T1000 (cell line): ENCODE measurements at places on chromosomes 11 and 22.

- DNase-seq = no peak
Observed at GRCh38 chr11:115496892-115497291, 7.3 kb downstream of the CADM1 start.

- DNase-seq = no peak
Observed at GRCh38 chr11:10108915-10109680, 184.9 kb downstream of the SBF2 start.

GRCh38 chr11:117259417-117259816 lies 26.9 kb downstream of the RNF214 start:
- DNase-seq = no peak

DNA sequence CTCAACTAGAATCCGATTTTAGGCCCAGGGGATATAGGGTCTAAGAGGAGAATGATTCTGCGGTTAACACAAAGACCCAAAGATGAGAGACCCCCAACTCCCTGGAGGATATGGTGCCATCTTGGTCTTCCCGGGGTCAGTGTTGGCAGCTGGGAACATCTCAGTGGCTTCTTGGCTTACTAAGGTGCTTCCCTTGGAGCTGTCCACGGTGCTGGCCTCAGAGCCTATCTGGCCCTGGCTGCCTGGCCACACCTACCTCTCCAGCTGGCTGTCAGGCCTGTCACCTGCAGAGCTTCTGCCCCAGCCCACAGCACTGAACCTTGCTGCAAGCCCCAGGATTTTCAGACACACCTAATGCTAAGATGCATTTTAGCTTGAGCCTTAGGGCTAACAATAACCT lies 70.7 kb upstream of the THY1 start:
- DNase-seq = no peak

- DNase-seq = peak; percentile 50
Observed at GRCh38 chr11:11028017-11028692, 170.3 kb upstream of the ZBED5 start.

GRCh38 chr11:128206461-128206860 lies 380.9 kb downstream of the ETS1 start:
- no peak for DNase-seq

- DNase-seq = no peak
Observed at GRCh38 chr11:75954039-75954438, 139.0 kb downstream of the UVRAG start.

- no peak for DNase-seq
Observed at GRCh38 chr22:21727768-21728167, 7.8 kb downstream of the YPEL1 start.

GRCh38 chr11:107014871-107015270 lies 3.4 kb downstream of the GUCY1A2 start:
- DNase-seq = no peak

DNA sequence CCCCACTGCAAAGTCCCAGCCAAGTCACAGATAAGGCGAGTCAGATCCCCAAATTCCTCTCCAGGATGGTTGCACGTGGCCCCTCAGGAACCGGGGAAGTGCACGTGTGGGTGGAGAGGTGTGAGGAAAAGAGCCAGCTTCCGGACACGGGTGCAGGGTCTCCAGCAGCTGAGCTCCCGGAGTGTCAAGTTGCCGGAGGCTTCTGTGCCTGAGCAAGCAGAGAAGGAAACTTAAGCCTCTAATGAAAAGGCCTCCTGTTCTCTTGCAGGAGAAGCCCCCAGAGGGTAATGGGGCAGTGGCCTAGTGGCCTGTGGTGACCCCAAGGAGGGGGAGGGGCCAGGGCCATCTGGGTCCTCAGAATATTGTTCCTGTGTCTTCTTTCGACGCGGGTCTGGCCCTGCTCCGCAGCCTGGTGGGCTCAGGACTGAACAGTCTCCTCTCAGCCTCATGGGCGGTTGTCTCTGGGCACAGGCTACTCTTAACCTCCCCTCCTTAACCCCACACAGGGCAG lies 147.9 kb downstream of the FEZ1 start:
- no peak for DNase-seq

DNA sequence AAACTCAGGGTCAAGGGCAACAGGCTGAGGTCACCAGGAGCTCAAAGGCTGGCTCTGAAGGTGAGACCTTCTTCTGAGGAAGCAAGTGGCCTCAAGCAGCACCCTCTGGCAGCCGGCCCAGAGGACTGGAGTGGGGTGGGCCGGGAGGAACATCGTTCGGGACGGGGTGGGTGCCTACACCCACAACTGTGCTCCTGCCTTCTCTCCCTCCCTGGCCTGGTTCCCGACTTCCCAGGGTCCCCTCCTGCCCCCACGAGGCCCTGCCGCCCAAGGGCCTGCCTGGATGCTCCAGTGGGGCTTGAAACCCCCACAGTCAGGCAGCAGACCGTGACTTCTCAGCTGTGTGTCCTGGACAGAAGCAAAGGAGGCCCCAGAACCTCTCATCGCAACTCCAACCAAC lies 195.7 kb downstream of the IGLL1 start:
- DNase-seq = no peak

DNA sequence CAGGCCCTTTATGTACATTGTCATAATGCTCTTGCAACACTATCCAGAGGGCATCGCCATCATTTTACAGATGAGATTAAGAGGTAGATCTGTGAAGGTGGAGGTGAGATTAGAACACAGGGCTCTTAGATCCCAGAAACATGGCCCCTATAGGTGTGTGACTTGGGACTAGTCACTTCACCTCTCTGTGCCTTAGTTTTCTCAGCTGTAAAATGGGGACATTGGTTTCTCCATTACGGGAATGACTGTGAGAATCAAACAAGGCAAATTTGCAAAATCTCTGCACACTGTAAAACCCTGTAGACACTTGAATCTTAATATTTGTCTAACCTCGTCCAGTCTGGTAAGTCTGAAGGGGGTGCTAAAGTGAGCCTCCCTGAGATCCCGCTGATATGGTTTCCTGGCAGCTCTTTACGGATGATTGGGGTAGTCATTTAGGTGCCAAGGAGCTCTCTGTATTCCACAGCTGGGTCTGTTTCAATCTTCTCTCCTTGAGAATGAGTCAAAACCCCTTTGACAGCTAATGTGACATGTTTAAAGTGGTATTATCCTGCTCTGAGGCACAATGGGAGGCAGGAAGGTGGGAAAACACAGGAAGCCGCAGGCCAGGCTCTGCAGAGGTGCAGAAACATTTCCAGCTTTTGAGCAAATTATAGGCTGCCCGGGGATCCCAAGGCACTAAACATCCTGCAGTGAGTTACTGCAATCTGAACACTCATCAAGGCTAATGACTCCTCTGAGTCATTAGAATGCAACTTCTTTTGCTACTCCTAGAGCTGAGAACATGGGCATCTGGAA lies 140.8 kb downstream of the CCDC81 start:
- peak; percentile 43 for DNase-seq

DNA sequence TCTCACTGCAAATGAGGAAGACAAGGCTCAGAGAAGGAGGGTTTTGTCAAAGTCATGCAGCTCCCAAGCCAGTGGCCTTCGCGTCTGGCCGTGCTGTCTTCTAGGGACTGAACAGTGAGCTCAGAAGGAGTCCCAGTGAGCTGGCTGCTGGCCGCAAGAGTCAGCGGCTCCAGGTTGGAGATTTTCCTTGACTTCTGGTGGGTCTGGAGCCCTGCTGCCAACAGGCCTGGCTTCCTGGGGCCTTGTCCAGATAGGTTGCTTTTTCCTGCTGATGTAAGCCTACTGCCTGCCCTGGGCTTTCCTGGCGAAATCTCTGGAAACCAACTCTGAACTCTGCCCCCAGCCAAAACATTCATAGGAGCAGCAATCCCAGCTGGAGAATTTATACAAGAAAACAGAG lies 272.7 kb upstream of the CADM1 start:
- DNase-seq = no peak

DNA sequence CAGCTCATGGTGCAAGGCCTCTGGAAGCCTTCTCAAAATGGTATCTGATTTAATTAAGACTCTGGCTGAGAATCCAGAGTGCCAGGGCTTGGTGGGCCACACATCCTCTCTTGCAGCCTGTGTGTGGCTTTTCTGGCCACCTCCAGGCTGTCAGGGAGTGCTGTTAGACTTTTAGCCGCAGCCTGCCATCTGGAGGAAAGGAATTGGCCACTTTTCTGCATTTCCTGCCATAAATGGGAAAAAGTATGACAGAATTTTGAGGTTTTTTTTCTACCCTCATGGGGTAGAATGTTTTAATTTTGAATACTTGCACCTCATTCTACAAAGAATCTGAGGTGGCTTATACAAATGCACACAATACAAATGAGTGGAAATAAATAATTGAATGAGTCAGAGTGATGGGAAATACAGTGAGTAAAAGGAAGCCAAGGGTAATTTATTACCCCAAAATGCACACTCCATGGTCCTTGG lies 218.4 kb downstream of the ADAMTS15 start:
- DNase-seq = no peak

DNA sequence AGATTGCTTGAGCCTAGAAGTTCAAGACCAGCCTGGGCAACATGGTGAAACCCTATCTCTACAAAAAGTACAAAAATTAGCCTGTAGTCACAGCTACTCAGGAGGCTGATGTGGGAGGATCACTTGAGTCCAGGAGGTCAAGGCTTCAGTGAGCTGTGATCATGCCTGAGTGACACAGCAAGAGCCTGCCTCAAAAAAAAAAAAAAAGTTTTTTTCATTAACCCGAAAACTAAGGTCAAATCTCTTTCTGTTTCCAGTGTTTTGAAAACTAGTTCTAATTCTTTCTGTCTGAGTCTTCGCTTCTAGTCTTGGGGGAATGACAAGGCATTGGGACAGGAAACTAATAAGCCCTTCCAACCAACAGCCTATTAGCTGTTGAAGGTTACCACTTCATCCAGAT lies 57.6 kb downstream of the LIF start:
- no peak for DNase-seq

GRCh38 chr11:119885067-119885466 lies 156.1 kb upstream of the NECTIN1 start:
- DNase-seq = no peak

DNA sequence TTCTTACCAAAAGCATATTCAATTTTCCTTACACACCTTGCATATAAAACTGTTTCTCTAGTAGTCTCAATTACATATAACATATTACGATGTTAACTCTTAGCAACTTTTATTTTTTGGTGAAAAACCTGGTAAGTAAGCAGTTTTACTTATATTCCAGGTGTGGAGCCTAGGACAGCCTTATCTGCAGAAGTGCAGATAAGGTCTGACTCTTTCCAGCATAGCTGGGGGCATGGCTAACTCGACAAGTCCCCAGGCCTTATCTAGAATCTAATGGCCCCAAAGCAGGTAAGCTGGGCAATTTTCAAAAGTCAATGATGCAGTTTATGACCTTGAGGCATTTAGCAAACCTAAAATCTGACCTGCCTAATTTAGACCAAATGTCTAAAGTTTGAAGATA lies 4.2 kb upstream of the C1QTNF6 start:
- no peak for DNase-seq

DNA sequence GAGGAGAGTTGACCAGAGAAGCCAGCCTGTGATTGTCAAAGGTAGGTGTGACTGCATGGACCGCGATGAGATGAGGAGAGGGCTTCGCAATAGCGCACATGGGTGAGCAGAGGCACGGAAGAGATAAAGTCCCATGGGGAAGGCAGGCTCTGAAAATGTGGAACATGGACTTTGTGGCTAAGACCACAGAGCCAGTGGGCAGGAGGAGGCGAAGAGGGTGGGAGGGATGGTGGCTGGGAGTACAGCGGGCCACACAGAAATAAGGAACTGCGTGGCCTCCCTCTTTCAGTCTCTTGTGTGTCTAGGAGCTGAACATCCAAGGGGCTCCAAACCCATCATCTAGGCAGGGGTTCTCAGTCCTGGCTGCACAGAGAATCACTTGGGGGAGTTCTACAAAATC lies 98.6 kb downstream of the TENM4 start:
- DNase-seq = no peak

GRCh38 chr22:34490886-34491285 lies 570.6 kb upstream of the LARGE1 start:
- no peak for DNase-seq

- DNase-seq = no peak
Observed at GRCh38 chr11:36177836-36178235, 111.4 kb downstream of the COMMD9 start.

GRCh38 chr11:5362017-5362625 lies 10.8 kb downstream of the OR51B6 start:
- no peak for DNase-seq

DNA sequence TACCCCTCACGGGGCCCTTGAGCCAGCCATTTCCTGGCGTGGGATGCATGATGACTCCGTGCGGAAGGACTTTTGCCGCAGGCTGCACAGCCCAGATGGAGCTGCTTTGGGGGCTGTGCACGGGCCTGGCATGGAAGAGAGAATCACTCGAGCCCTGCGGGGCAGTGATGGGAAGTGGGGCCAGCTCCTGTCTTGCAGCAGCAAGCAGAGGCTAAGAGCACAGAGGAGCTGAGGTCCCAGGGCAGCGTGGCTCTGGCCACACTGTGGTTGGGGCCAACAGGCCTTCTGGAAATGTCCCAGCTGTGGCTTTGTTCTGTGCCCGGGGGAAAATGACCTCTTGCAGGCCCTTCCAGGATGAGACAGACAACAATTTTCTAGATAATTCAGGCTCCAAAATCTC lies 92.7 kb upstream of the TIMP3 start:
- DNase-seq = no peak

DNA sequence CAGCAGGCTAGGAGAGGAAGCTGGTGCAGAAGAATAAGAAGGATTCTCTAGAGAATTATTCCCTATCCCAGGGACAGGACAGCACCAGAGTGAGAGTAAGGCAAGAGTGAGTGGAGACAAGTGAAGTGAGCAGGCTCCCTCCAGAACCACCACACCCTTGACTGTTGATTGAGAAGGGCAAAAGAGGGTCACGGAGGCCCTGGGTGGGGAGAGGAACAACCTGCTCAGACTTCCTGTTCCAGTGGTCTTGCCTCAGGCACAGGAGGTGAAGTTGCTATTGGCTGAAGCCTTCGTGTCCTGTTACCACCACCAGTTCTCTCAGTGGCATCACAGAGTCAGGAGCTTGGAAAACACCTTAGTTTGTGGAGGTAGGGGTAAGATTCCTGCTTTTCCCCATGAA lies 51.7 kb upstream of the CCDC89 start:
- DNase-seq = no peak

DNA sequence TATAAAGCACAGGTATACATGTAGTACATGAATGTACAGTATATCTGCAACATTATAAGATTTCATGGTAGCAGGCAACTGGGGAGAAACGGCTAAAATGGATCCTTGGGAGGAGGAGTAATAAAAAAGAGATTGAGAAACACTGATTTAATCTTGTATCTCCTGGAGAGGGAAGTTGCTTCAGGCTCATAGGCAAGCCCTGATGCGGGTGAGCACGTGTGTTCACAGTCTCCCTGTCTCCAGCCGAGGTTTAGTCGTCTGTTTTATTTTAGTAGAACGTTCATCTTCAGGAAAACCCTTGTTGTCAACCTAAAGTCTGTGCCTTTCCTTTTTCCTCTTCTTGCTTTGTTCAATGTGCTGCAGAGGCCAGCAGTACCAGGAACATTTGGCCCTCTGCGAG lies 21.8 kb upstream of the SLC25A18 start:
- no peak for DNase-seq

- DNase-seq = no peak
Observed at GRCh38 chr22:31637447-31637890, 24.5 kb downstream of the PISD start.

GRCh38 chr22:33781411-33781810 lies 138.9 kb downstream of the LARGE1 start:
- DNase-seq = no peak

- DNase-seq = no peak
Observed at GRCh38 chr11:67071420-67072284, 15.0 kb downstream of the RHOD start.
